Stimulated activated CD4-positive, alpha-beta T cell treated with anti-CD3 and anti-CD28 coated beads, Interleukin-1b, Interleukin-23, amount 100 ng/mL, for 4 hours (primary cell): ENCODE measurements at places on chromosomes 5 and 9.

- DNase-seq, result no peak
Measured at GRCh38 chr9:132739710-132740310, 69.5 kb downstream of the GTF3C4 start.

DNA sequence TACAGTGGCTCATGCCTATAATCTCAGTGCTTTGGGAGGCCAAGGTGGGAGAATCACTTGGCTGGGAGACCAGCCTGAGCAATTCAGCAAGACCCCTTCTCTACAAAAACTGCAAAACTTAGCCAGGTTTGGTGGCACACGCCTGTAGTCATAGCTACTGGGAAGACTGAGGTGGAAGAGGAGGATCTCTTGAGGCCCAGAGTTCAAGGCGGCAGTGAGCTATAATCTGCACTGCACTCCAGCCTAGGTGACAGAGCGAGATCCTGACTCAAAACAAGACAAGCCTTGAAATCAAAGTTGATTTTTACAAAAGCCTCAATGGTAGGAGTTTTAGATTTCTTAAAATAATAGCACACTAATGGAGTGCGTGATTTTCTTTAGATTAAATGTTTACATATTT is 14.6 kb downstream of the UBE2D2 start:
- no peak for DNase-seq

GRCh38 chr9:35682520-35683315 is 7.0 kb downstream of the TPM2 start:
- no peak for DNase-seq

GRCh38 chr5:59276917-59277372 is 616.6 kb downstream of the PDE4D start:
- no peak for DNase-seq

- DNase-seq, result no peak
Measured at GRCh38 chr9:96133321-96134021, 168.5 kb downstream of the HSD17B3 start.

- no peak for DNase-seq
Measured at GRCh38 chr9:82126256-82126655, 137.7 kb downstream of the SPATA31D1 start.

- no peak for DNase-seq
Measured at GRCh38 chr9:124857533-124858162, 4.1 kb downstream of the RPL35 start.

GRCh38 chr5:155189981-155190380 is 176.4 kb downstream of the KIF4B start:
- no peak for DNase-seq

GRCh38 chr5:168976311-168976970 is 324.5 kb downstream of the SLIT3 start:
- no peak for DNase-seq

DNA sequence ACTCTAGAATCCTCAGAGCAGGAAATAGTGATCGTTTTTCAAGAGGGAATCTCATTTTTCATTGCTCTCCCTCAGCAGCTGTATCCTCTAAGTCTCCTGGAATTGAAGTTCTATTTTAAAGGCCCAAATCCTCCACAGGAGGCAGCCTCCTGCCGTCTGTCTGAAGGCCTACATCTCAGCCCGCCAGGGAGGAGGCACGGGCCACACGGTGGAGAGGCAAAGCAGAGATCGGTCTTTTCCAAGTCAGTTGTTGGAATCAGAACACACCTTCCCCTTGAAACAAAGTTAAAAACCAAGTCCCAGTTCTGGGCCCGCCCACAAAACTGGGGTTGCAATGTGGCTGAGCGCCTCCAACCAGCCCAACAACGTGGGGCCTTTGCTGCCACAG is 68.7 kb downstream of the RAPGEF1 start:
- DNase-seq, result no peak

DNA sequence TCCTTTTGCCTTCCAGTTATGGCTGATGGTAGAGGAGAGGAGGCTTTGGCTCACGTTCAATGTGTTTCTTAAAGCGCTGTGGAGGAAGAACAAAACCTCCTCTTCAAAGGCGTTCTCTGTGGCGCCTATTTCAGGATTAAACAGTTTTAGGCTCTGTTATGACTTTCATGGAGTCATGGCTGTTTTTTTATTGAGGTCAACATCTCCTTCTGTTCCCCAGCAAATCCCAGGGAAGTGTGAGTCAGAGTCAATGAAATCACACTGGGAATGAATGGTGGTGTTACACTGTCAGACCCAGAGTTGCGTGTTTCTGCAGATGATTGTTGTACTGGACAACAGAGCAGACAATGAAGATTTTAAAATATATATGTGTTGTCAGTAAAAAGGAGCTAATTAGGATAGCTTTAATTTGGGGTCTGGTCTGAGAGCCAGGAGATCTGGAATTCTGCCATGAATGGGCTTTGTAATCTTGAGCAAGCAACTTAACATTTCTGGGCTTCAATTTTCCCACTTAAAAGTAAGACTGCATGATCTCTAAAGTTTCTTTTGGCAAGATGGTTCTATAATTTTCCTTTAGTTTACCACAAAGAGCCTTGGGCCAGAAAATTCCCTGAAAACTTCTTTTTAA is 240.7 kb downstream of the CSNK1G3 start:
- DNase-seq, result no peak

DNA sequence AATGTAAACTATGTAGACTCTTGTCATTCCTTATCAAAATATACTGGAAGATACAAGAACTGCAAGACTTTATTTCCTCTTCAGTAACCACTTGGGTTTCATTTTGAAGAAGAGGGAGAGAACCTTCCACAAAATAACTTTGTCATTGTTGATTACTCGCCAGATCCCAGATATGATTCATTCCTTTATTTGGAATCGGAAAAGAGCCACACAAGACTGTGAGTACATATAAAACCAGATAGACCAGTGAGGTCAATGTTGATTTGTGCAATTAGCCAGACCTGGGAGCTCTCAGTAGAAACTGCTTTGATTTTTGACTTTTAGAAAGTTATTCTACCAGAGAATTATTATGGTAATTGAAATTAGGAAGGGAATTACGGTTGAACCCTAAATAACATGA is 146.1 kb downstream of the TMEM167A start:
- DNase-seq, result no peak

- no peak for DNase-seq
Measured at GRCh38 chr9:22278426-22278825, 168.2 kb upstream of the DMRTA1 start.

DNA sequence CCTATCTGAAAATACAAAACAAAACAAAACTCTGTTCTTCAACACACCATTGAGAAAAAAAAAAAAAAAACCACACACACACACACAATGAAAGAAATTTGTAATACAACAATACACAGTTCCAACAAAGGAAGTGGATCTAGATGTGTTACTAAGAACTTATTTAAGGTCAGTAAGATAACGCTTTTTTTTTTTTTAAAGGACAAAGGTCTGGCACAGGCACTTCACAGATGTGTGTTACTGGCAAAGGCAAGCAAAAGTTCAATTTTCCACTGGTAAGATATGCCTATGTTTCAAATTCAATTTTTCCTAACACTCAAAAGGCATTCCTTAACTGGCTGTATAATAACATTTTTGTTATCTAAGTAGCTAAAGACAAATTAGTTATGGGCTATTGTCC is 3.6 kb downstream of the RFK start:
- DNase-seq, result no peak

- no peak for DNase-seq
Measured at GRCh38 chr9:124873664-124874063, 11.7 kb downstream of the ARPC5L start.

GRCh38 chr5:59956130-59956783 is 62.7 kb upstream of the PDE4D start:
- no peak for DNase-seq

- DNase-seq, result no peak
Measured at GRCh38 chr9:114349713-114350480, 20.2 kb downstream of the ORM2 start.

DNA sequence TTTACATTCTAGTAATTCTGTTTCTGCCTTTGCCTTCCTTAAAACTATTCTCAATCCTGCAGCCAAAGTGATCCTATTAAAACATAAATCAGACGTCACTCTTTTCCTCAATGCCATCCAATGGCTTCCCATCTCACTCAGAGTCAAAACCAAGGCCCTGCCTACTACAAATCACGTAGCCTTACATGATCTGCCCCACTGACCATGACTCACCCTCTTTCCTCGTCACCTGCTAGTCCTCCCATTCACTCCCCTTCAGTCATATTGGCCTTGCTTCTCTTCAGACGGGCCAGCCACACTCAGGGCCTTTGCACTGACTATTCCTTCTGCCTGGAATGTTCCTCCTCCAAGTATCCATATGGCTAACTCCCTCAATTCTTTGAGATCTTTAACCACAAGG is 39.0 kb upstream of the DMXL1 start:
- no peak for DNase-seq

- DNase-seq, result no peak
Measured at GRCh38 chr9:87580941-87581438, 83.3 kb downstream of the DAPK1 start.

- DNase-seq, result no peak
Measured at GRCh38 chr5:141668601-141669265, 13.3 kb downstream of the ARAP3 start.

GRCh38 chr9:109922617-109923470 is 142.8 kb downstream of the PALM2AKAP2 start:
- no peak for DNase-seq

DNA sequence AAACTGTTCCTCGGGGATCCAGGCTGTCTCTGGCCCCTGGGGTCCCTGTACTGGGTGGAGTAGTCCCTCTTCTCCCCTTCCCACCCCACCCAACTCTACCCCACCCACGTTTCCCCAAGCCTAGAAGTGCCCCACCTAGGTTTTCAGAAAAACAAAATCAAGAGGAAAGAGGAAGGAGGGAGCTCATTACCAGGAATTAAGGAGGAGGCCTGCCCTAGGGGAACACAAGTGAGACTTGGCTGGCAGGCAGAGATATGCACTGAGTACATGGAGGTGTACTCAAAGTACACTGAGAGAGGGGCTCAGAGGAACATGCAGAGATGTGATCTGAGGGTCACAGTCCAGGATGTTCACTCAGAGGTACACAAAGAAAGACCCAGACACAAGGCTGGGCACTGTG is 10.2 kb downstream of the AQP3 start:
- no peak for DNase-seq

GRCh38 chr5:167777746-167778145 is 513.7 kb upstream of the WWC1 start:
- DNase-seq, result no peak

DNA sequence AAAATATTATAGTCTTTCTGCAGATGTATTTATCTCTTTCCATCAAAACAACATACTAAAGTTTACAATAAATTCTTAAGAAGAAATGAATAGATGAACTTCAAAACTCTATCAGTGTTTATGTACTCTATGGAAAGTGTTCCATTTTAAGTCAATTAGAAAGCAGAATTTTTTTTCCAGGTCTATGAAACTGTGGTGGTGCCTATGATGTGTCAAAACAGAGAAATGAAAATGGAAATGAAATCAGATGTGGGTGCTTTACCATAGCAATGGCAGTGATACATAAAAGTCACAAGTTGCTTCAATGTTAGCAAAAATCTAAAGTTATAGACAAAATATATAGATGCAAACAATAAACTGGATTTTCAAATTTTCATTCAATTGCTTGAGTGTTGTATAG is 97.3 kb downstream of the PTCH1 start:
- no peak for DNase-seq

DNA sequence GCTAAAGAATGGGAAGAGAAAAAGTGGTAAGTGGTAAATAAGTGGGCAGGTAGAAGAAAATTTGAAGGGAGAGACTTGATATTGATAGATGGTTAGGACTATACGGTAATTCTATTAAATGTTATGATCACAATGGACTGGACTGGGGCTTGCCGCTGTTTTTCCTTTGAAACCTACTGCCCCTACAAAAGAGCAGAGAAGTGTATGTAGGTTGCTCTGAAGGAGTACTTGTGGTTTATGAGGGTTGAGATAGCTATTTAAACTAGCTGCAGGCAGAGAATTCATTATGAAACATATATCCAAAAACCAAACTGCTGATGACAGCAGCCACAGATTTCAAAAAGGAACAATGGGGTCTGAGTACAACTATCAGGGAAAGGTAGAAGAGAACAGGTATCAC is 16.8 kb upstream of the HK3 start:
- DNase-seq, result no peak

- DNase-seq, result no peak
Measured at GRCh38 chr5:96326902-96327301, 106.1 kb downstream of the PCSK1 start.

DNA sequence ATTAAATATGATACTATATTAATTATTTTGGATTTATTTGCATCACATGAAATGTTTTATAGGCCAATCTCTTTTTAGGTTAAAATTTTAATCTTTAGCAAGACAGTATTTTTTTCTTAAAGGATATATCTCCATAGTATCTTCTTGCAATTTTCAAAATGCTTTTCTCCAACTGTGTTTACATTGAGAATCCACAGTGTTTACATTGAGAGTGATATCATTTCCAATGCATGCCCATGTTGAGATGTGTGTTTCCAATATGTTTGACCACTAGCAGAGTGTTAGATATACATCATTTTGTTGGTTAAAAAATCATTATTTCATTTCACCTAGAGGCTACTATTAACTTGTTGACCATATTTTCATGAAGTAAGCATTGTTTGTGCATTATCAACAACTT is 17.3 kb downstream of the VCAN start:
- DNase-seq, result no peak

DNA sequence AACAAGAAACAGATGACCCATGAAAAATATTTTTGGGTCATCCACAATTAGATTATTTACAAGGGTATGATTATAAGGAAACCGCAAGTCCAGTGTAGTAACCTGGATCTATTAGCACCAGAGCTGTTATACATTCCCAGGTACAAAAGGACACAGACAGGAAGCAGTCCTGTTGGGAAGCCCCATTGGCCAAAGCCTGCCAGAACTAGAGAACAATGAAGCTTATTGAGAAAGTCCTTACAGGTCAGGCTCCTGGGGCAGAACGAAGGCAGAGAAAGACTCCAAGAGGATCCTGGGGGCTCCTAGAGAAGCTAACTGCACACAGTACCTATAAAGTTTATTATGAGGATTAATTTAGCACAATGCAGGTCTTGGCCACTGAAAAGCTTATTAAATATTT is 169.9 kb downstream of the PARP8 start:
- no peak for DNase-seq

DNA sequence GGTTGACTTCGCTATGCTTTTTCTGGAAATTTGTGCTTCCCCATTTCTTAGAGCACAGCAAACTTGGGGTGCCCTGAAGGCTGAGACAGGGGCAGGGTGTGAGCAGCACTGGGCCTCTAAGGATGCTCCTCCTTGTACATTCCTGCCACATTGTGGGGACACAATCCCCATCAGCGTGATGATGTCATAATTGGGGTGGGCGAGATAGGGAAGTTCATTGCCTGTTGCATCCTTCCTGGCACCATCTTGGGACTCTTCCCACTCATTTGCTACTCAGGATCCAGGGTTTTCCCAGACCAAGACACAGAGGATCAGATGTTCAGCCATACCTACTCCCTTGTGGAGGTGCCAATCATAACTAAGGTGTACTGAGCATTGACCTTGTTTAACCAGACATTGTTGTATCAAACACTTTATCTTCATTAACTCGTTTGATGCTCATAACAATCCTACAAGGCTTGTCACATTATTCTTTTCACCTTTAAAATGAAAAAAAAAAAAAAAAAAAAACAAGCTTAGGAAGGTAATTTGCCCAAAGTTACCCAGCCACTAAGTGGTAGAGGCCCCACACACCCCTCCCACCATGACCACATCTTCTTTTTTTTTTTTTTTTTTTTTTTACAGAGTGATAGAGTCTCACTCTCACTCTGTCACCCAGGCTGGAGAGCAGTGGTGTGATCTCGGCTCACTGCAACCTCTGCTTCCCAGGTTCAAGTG is 87.6 kb downstream of the UGCG start:
- DNase-seq, result no peak

GRCh38 chr9:107211284-107211923 is 71.7 kb upstream of the RAD23B start:
- no peak for DNase-seq
